ENCODE measurements at places on chromosomes 1 and 21.

DNA sequence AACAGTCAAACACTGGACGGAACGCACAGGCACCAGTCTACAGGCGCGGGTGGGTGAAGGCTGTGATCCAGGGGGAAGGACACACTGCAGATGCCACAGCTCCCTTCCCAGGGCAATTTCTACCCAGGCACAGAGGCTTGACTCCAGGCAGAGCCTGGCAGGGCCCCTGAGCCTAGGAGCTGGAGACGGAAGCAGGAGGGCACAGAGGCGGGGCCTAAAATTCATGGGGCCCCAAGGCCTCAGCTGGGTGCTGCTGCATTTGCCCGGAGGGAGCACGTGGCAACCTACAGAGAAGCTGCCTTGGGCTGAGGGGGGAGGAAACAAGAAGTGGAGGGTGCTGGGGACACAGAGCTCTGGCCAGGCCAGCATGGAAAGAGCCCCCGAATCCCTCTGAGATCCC lies 41.2 kb downstream of the UBE2G2 start:
- DNase-seq, result no peak

DNA sequence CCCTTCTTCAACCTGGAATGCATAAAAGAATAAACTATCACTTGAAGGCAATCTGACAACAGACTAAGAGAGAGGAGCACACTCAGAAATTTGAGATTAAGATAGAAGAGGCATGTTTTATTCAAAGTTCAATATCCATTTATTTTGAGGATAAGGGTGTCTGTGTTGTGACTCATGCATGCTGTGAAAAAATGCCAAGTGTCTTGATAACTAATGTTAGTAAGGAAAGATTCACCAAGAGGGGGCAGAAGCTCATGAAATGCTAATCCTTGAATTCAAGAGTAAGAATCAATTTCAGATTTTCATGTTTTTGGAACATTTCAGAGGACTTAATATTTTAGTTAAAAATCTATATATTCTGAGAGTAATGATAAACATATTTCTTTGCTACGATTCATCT lies 94.0 kb downstream of the IFI44 start:
- no peak for DNase-seq

DNA sequence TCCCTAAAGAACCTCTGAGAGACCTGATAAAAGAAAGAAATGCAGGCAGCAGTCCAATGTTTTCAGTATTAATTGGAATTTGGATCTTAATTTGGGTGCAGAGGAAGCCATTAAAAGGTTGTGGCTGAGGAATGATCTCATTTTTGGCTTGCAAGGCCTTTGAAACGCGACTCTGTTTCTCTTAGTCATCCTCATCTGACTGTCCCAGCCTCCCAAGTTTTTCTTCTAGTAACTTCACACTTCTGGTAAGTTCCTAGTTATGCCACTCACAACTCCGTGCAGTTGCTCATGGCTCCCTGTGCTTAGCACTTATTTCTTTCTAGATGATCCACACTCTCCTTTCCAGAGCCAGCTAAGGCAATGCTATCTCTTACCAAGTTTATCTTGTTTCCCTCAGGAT lies 147.4 kb upstream of the USP24 start:
- no peak for DNase-seq

- no peak for DNase-seq
Measured at GRCh38 chr1:19648689-19649088, 4.6 kb downstream of the NBL1 start.

GRCh38 chr21:28704746-28705145 lies 287.9 kb downstream of the LTN1 start:
- DNase-seq, result no peak

Measured in NCI-H1436 (cell line).